GM12878 (cell line): ENCODE measurements at places on chromosomes 5 and 9. TPM values are rescaled to one million over a fixed set of nuclear protein-coding genes. Genes with fewer than 3 reads are reported as not detected.

ADCY2 gene
- 0.26 and 0.27 TPM in 2 replicates for total RNA-seq

FGF1 gene
- not detected in 2 replicates for total RNA-seq

C8G gene
- 0.64 and 0.69 TPM in 2 replicates for total RNA-seq

CNTLN gene
- total RNA-seq = not detected in 2 replicates

NPDC1 gene
- 0.64 and 1.5 TPM in 2 replicates for total RNA-seq

FBP2 gene
- not detected in 2 replicates for total RNA-seq

GMCL2 gene
- not detected in 2 replicates for total RNA-seq

PLCXD3 gene
- total RNA-seq = not detected in 2 replicates

SLC4A9 gene
- total RNA-seq = 0.05 TPM in 1 of 2 replicates, not detected in the other

TRPM3 gene
- not detected in 2 replicates for total RNA-seq

ACOT12 gene
- total RNA-seq = not detected in 2 replicates

GAPT gene
- 0.29 and 0.67 TPM in 2 replicates for total RNA-seq

TJP2 gene
- 35.8 and 37.2 TPM in 2 replicates for total RNA-seq

KIF20A gene
- total RNA-seq = 42.0 and 45.8 TPM in 2 replicates

OR1J1 gene
- total RNA-seq = not detected in 2 replicates

IFNA21 gene
- total RNA-seq = not detected in 2 replicates

ADAMTSL1 gene
- total RNA-seq = 0.10 and 0.35 TPM in 2 replicates

S1PR3 gene
- total RNA-seq = 0.05 and 0.18 TPM in 2 replicates

ADAMTS13 gene
- 1.2 and 2.0 TPM in 2 replicates for total RNA-seq

PCYOX1L gene
- total RNA-seq = 13.4 and 13.5 TPM in 2 replicates

FAM151B gene
- total RNA-seq = 0.11 and 0.23 TPM in 2 replicates

FBP1 gene
- total RNA-seq = 0.38 TPM in 1 of 2 replicates, not detected in the other

NR2F1-AS1 gene
- total RNA-seq = 0.19 and 0.62 TPM in 2 replicates

RASGEF1C gene
- total RNA-seq = not detected in 2 replicates

SPINK6 gene
- not detected in 2 replicates for total RNA-seq

ZDHHC21 gene
- 10.2 and 10.7 TPM in 2 replicates for total RNA-seq

KCNV2 gene
- 0.11 TPM in 1 of 2 replicates, not detected in the other for total RNA-seq

MLANA gene
- total RNA-seq = not detected in 2 replicates

OR1L6 gene
- not detected in 2 replicates for total RNA-seq

DAB2IP gene
- 0.19 and 0.38 TPM in 2 replicates for total RNA-seq

NANS gene
- 47.8 and 49.1 TPM in 2 replicates for total RNA-seq

FOXD4L6 gene
- total RNA-seq = not detected in 2 replicates

LCNL1 gene
- total RNA-seq = not detected in 2 replicates

LVRN gene
- not detected in 2 replicates for total RNA-seq

ORM2 gene
- total RNA-seq = 0.64 TPM in 1 of 2 replicates, not detected in the other

ZBED3 gene
- 14.1 and 16.9 TPM in 2 replicates for total RNA-seq

PCDHB1 gene
- total RNA-seq = not detected in 2 replicates

PCDHGC5 gene
- 0.72 and 0.87 TPM in 2 replicates for total RNA-seq

PDE6A gene
- not detected in 2 replicates for total RNA-seq

POLE3 gene
- 58.3 and 59.0 TPM in 2 replicates for total RNA-seq
